ENCODE measurements at places on chromosomes 4 and X.

- no peak for DNase-seq
These were observed 71.5 kb downstream of the TSPAN5 start for GRCh38 chr4:98586962-98587354.

GRCh38 chr4:32226204-32226603 is 1506.0 kb downstream of the PCDH7 start:
- DNase-seq = no peak

DNA sequence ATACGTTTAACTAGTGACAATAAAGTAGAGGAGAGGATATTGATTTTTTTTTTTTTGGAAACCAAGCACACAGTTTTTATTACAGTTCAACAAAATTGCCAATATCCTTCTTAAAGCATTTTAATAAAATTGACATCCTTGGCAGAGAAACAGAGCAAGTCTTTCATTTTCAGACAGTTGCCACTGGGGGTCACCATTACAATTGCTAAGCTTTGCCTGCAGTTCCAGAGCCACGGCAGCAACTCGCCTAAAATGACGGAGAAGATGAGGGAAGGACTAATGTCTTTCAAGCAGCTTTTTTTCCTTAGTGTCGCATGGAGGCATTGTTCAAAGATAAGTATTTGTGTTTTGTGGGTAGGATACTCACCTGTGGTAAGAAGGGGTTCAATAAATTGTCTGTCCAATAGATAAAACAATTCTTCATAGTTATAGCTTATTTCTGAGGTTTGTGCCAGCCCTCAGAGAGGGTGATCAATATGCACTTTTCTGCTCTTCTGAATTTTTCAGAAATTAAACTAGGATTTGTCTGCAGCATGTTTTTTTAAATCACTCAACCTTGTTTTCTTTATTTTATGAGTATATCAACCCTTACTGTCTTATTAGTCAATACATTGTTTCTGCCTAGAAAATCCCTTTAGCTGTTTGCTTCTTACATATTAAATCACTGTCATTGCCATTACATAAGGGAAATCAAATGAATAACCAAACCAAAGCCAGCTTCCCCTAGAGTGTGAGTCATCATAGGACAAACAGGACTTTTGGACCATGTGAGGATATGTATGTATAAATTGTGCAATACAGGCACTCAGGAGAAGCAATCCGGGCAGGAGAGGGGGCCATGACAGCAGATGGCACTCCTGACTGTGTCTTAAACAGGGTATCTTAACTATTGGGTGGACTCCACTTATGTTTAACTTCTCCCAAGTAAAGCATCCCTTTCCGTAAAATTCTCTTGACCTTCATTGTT is 508.1 kb upstream of the ARX start:
- DNase-seq = peak; percentile 47

- DNase-seq = peak; percentile 48
These were observed 51.2 kb downstream of the LGI2 start for GRCh38 chr4:24979554-24979953.

DNA sequence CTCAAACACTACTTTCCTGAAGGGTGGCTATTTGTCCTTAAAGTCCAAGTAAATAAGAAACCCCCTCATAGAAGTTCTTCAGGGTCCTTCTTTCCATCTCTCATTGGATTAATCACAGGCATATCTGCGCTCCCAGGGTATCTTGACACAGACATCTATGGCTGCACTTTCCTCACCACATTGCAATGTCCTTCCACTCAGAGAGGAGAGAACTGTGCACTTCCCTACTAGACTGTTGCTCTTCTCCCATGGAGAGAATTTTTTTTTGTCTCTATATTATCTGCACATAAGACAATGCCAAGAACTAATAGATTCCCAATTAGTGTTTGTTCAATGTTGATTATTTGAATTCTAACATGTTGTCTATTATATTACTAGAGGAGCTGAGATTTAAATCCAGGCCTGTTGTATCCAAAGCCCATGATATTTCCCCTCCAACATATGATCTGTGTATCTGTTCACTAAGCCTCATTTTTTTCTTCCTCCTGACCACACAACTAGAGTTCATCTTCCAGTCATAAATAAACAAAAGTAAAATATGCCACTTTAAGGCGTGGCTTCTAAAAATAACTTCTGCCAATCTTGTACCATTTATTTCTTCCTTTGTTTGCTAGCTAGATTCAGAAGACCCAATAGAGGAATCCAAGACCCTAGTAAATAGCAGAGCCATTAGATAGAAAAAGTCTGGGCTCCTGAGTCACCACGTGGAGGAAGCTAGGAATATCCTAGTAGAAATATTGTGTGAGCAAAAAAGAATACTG is 61.5 kb upstream of the FAM241A start:
- DNase-seq = no peak

- DNase-seq = no peak
These were observed 56.1 kb downstream of the TSPAN5 start for GRCh38 chr4:98602270-98602669.

GRCh38 chr4:187541666-187542065 is 453.9 kb upstream of the ZFP42 start:
- no peak for DNase-seq

GRCh38 chrX:120726294-120726693 is 96.4 kb upstream of the C1GALT1C1 start:
- DNase-seq = no peak

GRCh38 chr4:47913861-47914219 is 543 bp downstream of the NFXL1 start:
- DNase-seq = no peak

DNA sequence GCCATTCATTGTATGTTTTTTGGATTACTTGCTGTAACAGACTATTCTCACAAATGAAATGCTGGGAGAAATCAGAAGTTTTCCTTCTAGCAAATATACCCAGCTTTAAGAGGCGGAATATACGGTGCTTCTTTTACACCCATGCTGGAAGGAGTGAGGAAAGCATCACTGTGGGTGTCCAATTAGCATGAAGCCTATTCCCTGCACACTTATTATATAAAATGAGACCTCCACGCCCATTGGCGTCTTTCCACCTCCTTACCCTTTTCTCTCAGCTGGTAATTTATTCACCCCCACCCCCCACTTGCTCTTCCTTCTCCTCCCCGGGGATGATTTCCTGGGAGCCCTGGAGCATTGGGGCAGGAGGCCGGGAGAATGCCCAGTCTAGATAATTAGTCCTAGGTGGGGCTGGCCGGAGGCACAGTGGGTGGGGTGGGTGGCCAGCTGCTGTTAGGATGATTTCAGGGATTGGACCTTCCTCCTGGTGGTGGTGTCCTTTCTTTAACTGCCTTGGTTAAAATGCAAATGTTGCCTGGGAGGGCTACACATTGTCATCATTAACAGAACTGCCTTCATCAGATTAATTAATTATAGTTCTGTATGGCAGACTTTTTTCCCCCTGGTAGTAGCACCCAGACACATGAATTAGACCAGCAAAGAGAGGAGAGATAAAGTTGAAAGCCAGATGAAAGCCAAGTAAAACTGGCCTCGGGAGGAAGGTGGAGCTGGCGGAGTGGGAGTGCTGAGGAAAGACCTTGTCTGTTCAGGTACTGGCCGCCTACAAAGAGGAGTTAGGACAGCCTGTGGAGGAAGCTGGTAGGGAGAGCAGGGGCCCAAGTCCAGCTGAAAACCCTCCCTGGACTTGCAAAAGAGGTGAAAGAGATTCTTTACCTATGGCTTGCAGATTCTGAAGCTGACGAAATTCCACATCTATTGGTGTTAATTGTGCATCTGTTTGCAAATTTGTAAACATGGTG is 11.4 kb downstream of the SHROOM2 start:
- DNase-seq = no peak

GRCh38 chrX:47178337-47178736 is 15.3 kb upstream of the UBA1 start:
- DNase-seq = no peak

- DNase-seq = no peak
These were observed 5.4 kb downstream of the FGG start for GRCh38 chr4:154606728-154607723.

DNA sequence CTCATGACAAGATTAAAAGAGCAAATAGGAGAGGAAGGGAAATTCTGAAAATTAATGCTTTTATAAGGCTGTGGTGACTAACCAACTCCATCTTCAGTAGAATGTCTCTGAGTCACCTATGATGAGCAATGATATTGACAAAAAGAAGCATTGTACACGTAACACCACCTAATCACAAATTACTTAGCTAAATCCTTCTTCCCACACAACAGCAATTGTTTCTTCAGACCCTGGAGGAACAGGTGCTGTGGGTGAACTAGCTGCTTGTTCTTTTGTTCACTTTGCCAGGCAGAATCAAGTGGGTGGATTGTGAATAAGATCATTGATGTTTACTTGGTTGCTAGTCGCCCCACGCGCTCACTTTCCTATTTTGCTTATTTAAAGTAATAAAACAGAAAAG is 315.5 kb downstream of the CAMK2D start:
- DNase-seq = no peak

DNA sequence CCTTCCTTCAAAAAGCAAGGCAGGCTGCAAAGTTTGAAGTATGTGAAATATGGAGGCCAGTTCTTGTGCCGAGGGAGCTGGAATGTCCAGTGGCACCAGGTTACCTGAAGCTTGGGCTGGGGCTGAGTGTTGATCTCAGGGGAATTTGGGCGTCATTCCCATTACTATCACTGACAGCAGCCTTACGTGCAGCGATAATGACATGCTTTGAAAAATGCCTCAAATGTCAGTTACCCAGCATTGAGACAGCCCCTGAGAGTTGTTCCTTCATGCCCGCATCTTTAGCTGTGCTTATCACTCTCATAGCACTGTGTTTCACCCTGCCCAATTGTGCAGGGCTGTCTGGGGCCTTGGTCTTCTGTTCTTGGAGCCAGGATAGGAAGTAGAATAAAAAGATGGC is 27.4 kb downstream of the SLC16A2 start:
- DNase-seq = no peak

All from right lung (tissue), 10 donors.